ENCODE measurements at places on chromosomes 11 and 22.

GRCh38 chr11:128594226-128594625 lies 6.9 kb upstream of the ETS1 start:
- no peak for DNase-seq

GRCh38 chr11:12809864-12810567 lies 135.8 kb downstream of the TEAD1 start:
- peak; percentile 91 for DNase-seq

- DNase-seq = no peak
Measured at GRCh38 chr11:2899080-2899783, 13.7 kb upstream of the CDKN1C start.

DNA sequence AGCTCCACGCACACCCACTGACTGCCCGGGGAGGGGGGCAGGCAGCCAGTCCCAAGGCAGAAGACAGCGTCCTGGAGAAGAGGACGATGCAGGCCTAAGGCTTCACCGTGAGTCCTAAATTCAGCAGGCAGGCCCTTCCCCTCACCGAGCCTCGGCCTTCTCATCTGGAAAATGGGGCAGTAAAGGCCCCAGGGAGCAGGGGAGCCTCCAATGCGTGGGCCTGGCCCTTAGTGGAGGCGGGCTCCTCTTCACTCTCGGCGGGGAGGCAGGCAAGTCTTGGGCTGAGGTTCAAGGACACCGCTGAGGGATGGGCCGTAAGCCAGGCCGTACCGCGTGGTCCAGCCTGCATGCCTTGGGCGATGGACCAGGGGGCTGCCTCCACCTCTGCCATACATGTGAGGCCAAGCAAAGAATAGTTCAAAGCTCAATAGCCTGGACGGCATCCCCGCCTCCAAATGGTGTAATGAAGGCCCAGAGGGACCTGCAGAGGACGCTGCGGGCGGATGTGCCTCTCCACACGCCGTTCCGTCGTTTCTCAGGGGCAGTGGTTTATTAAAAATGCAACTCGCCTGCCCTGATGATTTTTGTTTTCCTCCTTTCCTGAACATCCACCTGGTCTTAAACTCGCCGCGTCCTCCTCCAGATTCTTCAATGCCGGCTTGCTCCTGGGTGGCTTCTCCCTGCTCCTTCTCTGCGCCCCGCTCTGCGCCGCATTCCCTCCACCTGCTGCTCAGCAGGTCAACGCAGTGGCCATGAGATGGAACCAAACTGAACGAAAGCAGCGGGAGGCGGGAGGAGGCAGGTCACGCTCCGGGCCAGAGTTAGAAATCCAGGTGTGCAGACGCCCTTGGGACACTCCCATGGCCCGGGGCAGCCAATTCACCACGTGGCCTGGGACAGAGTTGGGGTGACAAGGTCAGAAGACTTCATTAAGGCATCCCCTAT lies 627.8 kb downstream of the TBC1D22A start:
- no peak for DNase-seq

GRCh38 chr11:36317992-36318391 lies 21.9 kb downstream of the PRR5L start:
- DNase-seq = no peak

- DNase-seq = no peak
Measured at GRCh38 chr11:117189191-117189940, 9.8 kb upstream of the TAGLN start.

GRCh38 chr22:21947040-21948014 lies 5.3 kb downstream of the PPM1F start:
- peak; percentile 66 for DNase-seq

- DNase-seq = no peak
Measured at GRCh38 chr11:65214212-65214845, 32.6 kb downstream of the CAPN1 start.

DNA sequence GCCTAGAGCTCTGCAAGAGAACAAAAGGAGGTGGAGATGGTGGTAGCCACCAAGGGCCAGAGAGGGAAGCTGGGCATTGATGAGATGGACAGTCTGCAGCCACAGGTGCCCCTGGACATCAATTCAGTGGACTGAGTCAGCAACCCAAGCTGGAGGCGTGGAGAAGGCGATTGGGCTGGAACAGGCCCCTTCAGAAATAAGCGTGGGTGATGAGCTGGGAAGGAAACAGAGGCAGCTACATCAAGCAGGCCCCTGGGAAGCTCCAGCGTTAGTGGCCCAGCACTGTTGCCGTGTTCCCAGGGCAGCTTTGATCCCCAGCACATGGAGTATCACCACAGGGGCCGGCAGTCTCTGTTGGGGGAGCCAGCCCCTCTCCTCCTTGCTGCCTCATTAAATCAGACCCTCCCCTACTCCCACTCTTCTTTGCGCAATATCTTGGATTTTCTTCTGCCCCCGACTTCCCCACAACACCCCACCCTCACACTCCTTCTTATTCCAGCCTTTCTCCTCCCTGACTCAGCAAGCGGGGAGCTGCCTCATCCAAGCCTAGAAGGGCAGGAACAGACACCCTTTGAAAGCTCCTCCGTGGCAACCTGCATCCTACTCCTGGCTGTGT lies 31.7 kb upstream of the OAF start:
- DNase-seq = no peak

- no peak for DNase-seq
Measured at GRCh38 chr11:74004046-74004695, 4.7 kb downstream of the UCP3 start.

DNA sequence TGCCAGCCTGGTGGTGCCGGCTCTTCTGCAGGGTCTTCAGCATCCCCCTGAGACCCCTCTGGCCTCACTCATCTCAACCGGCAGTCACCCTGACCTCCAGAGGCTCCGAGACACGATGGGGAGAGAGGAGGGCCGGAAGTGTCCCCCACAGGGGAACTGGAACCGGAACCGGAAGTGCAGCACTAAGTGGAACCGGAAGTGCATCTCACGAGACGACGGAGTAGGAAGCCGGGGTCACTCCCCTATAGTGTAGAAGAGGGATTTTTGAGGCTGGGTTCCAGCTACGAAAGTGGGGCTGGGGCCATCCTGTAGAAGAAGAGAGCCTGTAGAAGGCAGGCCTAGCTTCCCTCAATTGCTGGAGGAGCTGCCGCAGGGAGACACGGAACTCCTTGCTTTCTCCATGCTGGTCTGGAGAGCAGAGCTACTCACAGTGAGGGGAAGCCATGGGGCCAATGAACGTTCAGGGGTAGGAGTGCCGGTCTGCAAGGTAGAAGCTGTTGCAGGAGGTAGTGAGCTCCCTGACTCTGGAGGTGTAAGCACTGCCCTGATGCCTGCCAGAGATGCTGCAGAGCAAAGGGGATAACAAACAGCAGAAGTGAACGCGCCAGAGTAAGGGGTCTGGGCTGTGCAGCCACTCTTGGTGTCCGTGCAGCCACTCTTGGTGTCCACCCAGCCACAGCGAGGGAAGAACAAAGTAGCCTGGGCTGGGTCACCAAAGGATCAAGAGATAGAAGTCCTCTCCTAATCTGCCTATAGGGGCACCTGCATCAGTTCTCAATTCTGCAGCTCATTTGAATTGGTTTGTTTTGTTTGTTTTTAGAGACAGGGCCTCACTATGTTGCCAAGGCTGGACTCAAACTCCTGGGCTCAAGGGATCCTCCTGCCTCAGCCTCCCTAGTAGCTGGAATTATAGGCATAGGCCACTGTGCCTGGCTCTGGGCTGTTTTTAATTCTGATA lies 21.9 kb downstream of the SCUBE1 start:
- no peak for DNase-seq

- peak; percentile 59 for DNase-seq
Measured at GRCh38 chr22:42116848-42117424, 13.7 kb downstream of the CYP2D6 start.

- peak; percentile 15 for DNase-seq
Measured at GRCh38 chr11:5737670-5738392, 1.6 kb downstream of the OR56B1 start.

GRCh38 chr11:130029137-130029536 lies 26.5 kb upstream of the PRDM10 start:
- no peak for DNase-seq

GRCh38 chr11:10453261-10453660 lies 1.8 kb upstream of the AMPD3 start:
- no peak for DNase-seq

DNA sequence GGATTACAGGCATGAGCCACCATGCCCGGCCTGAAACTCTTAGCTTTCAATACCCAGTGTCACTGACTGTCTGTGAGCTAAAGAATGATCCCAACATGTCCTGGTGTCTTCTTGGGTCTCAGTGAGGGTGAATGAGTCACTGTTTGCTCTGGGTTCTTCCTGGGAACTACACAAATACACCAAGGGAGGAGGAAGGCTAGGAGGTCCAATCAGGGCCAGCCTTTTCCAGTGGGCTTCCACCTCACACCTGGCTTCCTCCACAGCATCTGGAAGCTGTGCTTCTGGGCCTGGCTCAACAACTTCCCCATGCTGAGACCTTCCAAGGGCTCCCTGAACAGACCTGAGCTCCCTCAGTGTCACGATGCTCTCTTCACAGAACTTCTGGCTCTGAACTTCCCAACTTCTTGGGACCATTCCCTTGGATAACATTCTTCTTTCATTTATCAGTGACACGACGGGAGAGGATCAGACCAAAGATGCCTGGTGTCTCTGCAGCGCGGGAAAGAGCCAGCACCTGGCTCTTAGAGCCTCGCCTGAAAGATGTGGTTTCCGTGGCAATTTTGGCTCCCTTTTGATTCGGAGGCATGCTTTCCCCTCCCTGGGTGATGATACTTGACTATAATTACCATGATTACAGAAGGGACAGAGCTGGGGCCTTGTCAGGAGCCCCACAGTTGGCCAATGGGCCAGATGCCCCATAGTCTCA lies 22.3 kb upstream of the CHRM4 start:
- no peak for DNase-seq

DNA sequence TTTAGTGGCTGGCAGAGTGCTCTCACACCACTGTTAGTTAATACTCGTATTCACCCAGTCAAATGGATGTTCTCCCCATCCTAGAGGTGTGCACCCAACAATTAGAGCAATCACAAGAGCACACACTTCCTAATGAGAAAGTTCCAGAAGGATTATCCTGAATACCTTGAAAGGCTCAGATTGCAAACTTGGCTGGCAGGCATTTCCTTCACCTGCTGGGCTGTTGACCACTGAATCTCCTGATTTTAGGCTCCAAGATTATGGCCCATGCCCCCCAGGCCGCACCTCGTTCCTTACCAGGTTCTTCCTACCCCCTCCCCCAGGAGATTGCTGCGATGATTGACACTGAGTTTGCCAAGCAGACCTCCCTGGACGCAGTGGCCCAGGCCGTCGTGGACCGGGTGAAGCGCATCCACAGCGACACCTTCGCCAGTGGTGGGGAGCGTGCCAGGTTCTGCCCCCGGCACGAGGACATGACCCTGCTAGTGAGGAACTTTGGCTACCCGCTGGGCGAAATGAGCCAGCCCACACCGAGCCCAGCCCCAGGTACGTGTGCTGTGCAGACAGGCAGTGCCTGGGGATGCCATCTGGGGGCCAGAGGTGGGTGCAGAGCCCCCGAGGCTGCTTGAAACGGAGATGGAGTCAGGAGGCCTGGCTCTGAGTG lies 26.9 kb downstream of the TAB1 start:
- no peak for DNase-seq

DNA sequence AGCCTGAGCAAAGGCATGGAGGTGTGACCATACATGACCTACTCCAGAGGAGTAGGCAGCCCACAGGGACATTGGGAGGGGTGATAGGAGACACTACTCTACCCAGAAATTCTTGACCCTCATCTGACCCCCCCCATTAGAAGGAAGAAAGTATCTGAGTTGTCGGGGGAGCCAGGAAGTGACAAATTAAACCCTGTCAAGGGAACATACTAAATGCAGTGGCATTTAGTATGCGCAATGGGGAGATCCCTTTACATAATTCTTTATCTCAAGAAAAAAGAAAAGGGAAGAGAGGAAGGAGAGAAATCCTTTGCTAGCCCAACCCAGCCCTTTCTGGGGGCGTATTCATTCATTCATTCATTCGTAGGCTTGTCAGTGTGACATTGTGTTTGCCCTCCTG lies 58.8 kb downstream of the NAV2 start:
- no peak for DNase-seq

DNA sequence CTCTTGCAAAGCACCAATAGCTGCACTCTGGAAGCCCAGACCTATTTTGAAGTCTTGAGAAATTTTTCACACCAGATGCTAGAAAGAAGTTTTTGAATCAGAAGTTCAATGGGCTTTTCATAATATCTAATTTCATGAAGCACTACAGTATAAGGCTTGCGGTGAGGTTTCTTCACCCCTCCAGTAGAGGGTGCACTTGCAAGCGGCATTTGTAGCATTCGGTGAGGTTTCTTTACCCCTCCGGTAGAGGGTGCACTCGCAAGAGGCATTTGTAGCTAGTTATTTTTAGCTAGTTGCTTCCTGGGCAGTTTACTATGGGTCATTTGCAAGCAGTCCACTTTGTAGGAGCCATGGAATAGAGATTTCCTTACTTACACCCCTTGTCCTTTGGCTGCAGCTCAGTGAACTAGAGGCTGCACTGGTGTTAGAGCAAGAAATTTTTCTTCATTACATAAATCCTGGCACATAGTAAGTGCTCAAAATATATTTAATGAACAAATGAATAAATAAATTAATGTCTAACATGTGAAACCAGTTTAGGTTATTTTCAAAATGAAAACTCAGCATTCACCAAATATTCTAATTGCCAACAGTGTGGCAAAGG lies 7.8 kb upstream of the NOX4 start:
- no peak for DNase-seq

GRCh38 chr11:57144531-57145320 lies 37.0 kb upstream of the LRRC55 start:
- no peak for DNase-seq

- no peak for DNase-seq
Measured at GRCh38 chr22:22789922-22790845, 97.4 kb upstream of the IGLL5 start.

- DNase-seq = no peak
Measured at GRCh38 chr22:33492210-33492651, 428.0 kb downstream of the LARGE1 start.

- no peak for DNase-seq
Measured at GRCh38 chr11:100536979-100537378, 150.1 kb upstream of the ARHGAP42 start.

- DNase-seq = peak; percentile 59
Measured at GRCh38 chr22:40721266-40721665, 42.0 kb downstream of the MCHR1 start.

- DNase-seq = no peak
Measured at GRCh38 chr22:44668190-44668885, 33.7 kb upstream of the PRR5 start.

DNA sequence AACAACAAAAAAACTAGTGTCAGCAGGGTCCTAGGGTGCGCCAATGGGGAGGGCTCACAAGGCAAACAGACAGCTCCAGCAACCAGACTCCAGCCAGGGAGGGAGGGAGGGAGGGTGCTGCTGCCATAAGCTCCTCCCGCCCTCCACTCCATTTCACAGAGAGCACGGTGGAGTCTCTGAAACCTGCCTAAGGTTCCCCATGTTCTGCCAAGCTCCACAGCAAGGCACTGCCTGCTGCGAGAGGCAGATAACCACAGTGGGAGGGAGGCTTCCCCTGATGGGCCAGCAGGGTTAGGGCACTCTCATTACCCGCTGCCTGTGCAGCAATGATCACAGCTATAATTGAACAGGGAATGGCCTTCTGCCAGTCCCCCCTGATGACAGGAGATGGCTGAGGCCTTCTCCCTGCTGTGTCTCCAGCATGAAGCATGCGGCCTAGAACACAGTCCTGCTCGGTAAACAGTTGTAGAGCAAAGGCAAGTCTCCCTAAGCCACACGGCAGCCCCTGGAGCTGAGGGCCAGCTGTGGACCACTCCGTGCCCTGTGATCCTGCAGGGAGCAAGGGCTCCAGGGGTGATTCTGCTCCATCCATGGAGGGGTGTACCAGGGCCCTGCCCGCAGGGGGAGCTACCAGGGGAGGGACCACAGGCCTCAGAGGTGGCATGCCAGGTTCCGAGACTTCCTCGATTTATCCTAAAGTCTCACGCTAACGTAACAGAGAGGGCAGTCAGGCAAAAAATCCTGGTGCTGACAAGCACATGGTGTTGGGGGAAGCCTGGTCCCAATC lies 42.9 kb downstream of the PC start:
- no peak for DNase-seq

- no peak for DNase-seq
Measured at GRCh38 chr11:46188017-46188416, 66.8 kb upstream of the PHF21A start.

All from iris pigment epithelial cell (primary cell).